ENCODE measurements at places on chromosomes 7 and 10.

GRCh38 chr10:37747081-37747480, 110.3 kb downstream of the ZNF248 start:
- DNase-seq, result peak; percentile 42

GRCh38 chr10:23417254-23417653, 21.6 kb upstream of the OTUD1 start:
- DNase-seq, result no peak

DNA sequence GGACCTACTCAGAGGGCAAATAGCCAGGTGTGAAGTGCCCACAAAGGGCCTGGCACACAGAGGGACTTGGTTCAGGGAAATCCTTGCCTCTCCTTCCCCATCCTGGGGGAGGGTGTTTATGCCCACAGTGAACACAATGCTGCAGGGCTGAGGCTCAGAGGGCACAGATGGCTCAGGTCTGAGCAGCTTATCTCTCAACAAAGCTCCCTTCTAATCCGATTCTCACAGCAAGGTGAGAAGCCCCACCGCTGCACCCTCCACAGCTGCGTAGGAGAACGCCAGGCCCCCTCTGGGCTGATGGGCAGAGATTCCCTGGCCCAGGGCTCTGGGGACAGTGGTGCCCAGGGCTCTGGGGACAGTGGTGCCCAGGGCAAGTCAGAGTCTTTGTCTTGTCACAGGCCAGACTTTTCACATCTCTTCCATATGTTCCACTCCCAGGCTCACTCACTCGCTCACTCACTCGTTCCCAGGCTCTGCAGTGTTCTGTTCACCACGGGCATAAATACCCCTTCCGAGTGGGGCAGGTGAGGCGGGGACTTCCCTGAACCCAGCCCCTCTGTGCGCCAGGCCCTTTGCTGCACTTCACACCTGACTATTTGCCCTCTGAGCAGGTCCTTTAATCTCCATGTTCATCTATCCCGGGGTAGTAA, 8.7 kb upstream of the CDHR1 start:
- peak; percentile 54 for DNase-seq

DNA sequence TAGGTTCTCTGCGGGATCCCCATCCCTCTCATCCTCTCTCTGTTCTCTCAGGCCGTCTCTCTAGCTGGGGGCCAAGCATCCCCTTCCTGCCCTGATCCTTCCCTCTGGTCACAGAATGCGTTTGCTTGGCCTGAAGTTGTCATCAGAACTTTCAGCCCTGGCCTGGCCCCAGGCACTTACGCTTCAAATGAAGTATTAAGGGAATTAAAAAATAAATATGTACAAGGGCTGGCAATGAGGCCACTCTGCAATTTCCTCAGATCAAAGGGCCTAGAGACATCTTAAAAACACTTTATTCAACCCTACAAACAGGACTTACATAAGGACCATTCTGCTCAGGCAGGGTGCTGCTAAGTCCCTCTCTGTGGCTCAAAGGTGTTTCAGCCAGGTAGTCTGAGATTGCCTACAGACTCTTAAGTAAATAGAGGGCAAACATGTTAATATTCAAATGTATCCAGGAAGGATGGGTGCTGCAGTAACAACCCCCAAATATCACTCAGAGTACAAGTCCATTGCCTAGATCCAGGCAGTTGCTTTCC, 16.0 kb downstream of the SFTPD start:
- DNase-seq, result no peak

DNA sequence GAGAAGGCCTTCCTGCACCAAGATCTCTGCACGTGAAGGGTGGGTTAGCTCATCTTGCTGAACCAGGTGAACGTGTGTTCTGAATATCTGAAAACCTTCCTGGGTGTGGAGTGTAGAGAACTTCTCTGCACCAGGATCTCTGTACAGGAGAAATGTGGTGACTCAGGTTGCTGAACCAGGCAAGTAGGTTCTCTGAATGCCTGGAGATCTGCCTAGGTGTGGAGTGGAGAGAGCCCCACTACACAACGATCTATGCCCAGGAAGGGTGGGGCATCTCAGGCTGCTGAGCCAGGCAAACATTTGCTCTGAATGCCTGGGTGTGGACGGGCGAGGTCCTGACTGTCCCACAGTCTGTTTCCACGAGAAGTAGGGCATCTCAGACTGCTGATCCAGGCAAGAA, 1002.3 kb upstream of the KCND2 start:
- no peak for DNase-seq

- no peak for DNase-seq
Observed at GRCh38 chr10:116038259-116038658, 234.7 kb downstream of the GFRA1 start.

- no peak for DNase-seq
Observed at GRCh38 chr7:49767719-49768118, 5.7 kb upstream of the VWC2 start.

DNA sequence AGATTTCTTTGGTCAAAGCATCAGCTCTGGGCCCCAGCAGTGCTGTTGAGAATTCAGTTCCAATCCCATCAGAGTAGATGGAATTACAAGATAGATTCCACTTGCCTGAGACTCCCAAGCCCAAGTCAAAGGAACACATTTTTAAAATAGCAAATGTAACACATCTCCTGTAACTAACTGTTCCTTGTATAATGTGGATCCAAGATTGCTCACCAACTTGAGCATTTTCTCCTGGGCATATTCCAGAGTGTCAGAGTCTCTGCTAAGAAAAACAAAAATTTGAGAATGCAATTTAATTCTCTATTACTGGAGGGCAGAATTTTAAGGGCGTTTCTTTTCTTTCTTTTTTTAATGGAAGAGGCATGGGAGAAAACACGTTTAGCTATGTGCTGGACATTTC, 136.7 kb downstream of the NEBL start:
- DNase-seq, result no peak

DNA sequence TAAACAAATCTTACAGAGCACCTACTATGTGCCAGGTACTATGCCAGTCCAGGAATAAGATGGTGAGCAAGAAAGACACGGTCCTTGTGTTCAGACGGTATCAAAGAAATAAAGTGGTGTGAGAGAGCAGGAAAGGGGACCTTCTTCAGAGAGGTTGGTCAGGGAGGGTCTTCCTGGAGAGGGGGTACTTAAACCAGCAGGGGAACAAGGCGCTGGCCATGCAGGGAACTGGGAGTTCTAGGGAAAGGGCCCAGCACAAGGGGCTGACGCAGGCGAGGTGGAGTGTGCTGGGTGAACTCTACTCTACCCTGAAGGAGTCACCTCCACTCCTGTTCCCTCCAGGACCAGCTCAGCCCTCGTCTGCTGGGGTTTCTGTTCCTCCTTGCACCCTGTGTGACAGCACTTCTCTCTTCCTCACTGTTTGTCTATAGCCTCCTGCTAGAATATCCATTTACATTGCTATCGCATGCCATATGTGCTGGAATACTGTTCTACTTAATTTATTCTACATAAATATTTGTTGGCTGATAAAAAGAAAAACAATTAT, 73.5 kb downstream of the AOAH start:
- DNase-seq, result no peak

DNA sequence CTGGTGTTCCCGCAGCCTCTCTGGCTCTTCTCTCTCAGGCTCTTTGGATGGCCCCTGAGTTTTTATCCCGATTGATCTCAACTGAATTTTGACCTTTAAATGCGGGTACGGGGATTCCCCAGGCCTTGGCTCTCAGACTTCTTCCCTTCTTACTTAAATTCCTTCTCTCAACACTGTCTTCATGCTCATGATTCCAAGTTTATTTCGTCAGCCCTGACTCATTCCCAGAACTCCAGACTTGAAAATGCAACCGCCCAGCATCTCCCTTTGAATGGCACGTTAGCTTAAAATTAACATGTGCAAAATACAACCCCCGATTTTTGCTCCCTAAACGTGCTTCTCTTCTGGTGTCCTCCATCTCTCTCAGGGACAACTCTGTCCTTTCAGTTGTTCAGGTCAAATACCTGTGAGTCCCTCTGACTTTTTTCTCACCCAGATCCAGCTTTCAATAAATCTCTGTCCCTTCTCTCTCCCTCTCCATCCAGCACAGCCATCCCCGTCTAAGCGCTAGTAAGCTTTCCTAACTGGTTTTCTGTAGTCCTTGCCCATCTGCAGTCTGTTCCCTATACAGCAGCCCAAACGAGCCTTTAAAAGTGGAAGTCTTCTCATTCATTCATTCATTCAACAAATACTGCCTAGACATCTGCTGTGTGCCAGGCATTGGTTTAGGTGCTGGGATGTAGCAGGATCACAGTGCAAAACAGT, 7.1 kb downstream of the HECW1 start:
- no peak for DNase-seq

GRCh38 chr10:50385624-50386023, 134.3 kb upstream of the ASAH2 start:
- DNase-seq, result no peak

DNA sequence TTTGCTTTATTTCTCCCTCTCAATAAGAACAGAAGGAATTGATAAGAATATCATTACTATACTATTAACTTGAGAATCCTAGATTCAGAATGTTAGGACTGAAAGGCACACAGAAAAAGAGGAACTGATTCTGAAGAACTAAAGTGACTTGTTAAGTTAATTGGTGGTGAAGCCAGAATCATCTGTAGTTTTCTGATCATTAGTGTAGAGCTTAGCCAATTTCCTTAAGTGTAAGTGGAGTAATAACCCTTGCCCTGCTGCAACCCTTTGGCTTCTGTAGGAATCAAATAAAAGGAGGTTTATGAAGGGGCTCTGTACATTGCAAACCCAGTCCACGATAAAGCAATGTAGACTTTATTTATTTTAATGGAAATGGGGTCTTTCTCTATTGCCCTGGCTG, 1186.0 kb downstream of the SORCS3 start:
- DNase-seq, result no peak

GRCh38 chr10:110918269-110918642, 724 bp downstream of the BBIP1 start:
- DNase-seq, result peak; percentile 14

- no peak for DNase-seq
Observed at GRCh38 chr10:59950105-59950504, 43.7 kb upstream of the CCDC6 start.
